Endothelial cell of umbilical vein (primary cell): ENCODE measurements at places on chromosomes 11 and 22.

- DNase-seq = no peak
These were observed 13.6 kb downstream of the PNPLA5 start for GRCh38 chr22:43878079-43878795.

DNA sequence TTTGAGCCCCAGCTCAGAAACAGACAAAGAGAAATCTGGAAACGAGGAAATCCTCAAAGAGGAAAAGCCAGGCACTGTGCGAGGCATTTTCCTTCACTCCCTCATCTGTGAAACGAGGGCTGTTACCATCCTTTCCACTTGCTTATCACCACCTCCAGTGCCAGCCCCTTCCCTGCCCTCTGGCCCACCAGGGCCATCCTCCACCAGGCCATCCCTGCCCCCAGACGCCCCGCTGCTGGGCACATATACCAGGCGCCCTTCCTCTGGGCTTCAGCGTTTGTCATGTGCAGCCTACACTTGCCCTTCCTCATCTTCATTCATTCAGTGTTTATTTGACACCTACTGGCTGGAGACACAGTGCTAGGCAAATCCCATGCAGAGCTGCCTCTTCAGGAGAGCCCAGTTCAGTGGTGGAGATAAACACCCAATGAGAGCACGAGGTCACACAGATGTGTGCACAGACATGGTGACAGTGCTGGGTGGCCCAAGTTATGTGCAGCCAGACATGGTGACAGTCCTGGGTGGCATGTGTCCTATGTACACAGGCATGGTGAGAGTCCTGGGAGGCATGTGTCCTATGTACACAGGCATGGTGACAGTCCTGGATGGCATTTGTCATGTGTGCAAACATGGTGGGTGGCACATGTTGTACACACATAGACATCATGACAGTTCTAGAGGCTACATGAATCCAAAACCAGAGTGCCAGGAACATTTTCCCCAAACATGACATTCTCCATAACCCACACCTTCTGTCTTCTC is 9.7 kb downstream of the SPTBN2 start:
- no peak for DNase-seq

DNA sequence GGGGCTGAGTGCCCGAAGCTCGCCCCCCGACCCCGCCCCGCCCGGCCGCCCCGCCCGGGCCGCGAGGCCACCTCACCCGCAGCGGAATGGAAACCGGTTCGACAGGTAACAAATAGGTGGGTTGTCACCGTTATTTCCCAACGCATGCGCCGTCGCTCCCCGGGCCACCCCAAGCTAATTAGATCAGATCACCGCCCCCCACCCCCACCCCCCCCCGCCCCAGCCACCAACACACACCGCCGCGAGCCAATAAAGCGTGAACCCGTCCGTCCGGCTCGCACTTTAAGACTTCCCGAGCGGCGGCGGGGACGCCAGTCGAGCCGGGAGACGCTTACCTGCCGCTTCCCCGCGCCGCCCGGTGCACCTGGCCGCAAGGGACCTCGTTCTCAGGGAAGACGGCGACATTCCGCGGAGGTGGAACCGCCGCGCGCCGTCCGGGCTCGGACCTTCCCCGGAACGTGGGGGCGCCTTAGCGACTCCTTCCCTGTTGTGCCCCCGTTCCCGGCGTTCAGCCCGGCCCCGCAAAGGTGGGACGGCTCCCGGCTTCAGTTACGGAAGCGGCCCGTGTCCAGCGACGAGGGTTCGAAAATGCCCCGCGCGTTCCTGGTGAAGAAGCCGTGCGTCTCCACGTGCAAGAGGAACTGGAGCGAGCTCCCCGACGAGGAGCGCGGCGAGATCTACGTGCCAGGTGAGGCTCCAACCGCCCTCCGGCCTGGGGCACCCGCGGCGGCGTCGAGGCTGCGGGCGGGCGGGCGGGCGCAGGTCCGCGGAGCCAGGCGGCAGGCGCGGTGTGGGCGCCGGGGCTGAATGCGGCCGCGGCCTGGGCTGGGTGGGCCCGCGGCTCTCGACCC is at the start of gene OVOL1:
TSS of gene OVOL1 (plus strand) at position 278 of the 851 bp plus-strand sequence. CDS start at position 589, 311 bp downstream.
- DNase-seq = no peak

- peak; percentile 60 for DNase-seq
These were observed 705 bp downstream of the CLDN5 start for GRCh38 chr22:19523240-19524169.

DNA sequence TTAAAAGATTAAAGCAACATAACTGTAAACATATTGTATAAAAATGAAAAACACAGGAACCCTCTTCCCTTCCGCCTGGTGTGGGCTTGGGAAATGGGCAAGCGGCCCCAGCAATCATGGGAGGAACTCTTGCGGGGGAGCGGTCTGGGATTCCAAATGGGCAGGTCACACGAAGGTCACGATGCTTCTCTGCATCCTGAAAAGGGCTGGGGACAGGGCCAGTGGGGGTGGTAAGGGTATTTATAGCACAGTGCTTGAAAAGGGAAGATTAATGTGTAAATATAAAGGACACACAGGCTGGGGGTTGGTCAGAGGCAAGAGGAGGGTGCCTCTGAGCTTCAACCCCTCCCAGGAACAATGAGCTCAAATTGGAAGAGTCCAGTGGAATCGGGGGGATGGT is 46.9 kb upstream of the OR4B1 start:
- no peak for DNase-seq

DNA sequence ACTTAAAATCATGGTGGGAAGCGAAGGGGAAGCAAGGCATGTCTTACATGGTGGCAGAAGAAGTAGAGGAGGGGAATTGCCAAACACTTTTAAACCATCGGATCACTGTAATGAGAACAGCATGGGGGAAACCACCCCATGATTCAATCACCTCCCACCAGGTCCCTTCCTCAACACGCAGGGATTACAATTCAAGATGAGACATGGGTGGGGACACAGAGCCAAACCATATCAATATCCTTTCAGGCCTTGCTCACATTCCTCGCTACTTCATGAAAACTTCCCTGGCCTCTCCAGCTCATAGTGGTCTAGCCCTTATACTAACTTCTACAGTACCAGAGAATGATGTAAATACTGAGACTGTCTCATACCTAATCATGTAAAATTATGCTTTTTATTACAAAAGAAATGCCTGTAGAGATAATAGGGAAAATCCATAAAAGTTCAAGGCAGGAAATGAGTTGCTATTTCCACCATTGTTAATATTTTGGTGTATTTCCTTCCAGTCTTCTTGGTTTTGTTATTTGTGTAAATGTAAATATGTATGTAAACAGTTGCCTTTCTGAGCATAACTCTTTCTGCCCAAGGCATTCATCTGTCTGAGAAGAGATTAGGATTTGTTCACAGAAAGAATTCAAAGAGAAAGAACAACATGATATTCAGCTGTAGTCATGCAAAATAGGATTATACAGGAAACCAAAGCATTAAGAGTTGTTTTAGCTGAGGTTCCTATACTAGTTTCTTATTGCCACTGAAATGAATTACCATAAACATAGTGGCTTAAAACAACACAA is 104.3 kb upstream of the LDLRAD3 start:
- no peak for DNase-seq

DNA sequence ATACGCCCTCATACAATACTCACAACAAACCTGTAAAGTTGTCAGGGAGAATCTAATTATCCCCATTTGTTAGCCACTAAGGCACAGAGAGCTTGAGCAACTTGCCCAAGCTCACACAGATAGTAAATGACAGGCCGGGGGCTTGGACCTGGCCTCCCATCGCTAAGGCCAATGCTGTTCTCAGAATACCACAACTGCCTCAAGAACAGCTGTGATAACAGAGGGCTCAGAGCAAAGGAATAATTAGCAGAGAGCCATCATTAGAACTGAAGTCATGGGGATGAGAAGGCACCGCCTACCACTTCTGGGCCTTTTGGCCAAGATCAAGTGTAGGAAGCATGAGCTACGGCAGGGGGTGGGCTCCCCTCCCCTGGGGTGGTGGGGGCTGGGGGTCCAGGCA is 98.6 kb downstream of the FEZ1 start:
- DNase-seq = no peak

- peak; percentile 40 for DNase-seq
These were observed 31.4 kb downstream of the LIMK2 start for GRCh38 chr22:31243339-31244045.

DNA sequence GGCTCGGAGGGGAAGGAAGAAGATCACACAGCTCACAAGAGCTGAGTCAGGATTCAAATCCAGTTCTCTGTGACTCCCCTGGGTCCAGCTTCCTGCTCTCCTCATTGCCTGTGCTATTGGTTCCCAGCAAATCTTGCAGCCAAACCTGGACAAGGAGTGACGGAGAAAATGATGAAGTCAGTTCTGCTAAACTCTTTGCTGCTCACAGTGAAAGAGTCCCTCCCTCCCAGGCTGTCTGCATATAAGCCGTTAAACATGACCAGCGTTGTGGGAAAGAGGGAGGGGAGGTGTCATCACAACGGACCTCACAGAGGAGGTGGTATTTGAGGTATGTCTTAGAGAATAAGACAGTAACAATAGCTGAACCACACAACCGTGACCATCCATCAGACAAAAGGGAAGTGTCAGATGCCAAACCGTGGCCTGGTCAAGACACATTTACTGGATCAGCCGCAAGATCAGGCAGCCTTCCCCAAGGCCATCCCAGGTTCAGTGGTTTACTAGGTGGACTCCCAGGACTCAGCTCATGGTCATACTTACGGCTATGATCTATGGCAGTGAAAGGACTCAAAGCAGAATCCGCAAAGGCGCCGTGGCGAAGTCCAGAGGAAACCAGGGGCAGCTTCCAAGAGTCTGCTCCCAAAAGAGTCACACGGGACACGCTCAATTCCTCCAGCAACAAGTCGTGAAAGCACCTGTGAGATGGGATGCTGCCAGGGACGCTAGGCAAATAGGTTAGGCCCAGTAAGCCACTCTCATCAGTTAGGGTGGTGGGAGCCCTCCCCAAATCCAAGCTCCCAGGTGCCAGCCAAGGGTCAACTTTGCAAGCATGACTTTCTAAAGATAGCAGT is 2.8 kb upstream of the CYTH4 start:
- DNase-seq = no peak

DNA sequence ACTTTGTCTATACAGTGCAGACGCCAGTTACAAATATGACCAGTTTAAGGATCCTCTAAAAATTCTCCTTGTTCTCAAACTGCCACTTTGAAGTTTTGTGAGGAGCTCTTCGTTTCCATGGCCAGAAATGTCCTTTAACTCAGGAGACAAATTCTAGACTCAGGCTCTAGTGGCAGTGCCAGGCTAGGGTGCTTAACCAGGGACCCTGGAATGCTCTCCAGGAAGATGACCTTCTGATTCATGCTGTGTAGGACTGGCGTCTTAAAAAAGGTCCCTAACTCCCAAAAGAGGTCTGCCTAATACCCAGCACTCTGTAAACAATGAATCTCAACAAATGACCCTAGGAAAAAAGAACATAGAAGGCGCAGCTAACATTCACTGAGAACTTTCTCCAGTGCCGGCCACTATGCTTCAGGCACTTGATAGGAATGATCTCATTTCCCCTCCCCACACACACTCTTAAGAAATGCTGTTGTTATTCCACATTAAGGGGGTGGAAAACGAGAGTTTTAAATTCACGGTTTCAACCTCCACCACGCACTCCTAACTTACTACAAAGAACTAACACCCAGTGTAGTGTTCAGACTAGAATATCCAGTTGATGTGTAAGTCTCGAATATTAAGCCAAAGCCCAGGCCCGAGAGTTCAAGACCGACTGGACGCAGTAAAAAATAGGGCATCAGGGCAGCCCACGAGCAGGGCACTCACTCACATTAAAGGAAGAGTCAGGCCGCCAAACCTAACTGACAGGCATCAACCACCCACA is 747 bp downstream of the NXF1 start:
- DNase-seq = peak; percentile 76

GRCh38 chr22:44608597-44609399 is 93.2 kb upstream of the PRR5 start:
- DNase-seq = no peak

DNA sequence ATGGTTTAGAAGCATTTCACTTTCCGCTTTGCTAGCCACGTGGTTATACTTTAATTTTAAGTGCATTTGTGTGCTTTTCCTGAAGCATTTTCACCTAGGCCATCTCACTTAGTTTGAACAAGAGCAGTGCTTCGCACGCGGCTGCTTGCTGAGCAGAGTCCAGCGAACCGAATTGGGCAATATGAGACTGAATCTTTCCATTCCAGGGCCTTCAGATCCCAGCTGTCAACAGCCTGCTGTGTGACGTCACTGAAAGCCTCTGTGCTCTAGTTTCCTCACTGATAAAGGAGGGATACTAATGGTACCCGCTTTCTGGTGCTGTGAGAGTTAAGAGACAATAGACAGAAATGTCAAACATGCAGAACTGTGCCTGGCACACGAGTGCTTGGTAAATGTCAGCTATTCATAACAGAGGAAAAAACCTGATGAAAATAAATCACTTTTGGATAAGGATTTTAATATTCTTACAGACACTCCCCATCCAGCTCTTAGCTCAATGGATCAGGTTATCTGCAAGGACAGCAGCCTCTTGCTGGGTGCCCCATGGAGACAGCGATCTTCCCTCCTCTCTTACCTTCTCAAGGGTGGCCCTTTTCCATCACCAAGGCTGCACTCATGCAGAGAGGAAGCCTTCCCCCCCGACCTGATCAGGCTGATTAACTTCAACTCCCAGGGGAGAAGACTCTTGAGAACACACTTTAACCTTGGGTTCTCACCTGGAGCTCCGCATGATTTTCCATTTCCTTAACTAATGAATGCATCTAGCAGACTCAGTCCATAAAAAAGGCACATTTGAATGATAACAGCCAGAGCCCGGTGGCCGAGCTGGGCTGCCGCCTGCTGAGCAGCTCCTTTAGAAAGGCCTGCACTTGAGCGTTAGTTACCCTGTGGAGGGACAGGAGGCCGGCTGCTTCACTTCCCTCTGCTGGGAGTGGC is 3.5 kb upstream of the GLB1L3 start:
- no peak for DNase-seq

DNA sequence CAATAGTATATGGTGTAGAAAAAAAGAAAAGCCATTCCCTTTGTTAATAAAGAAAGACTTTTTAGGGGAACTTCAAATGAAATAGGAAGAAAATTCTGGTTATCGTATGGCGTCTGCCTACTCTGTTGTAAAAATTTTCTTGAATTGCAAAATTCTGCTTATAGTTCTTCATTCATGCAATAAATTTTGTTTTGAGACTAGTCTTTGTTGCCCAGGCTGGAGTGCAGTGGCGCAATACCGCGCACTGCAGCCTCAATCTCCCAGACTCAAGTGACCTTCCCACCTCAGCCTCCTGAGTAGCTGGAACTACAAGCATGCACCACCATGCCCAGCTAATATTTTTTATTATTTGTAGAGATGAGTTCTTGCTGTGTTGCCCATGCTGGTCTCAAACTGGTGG is 5.8 kb downstream of the DDIAS start:
- DNase-seq = no peak

DNA sequence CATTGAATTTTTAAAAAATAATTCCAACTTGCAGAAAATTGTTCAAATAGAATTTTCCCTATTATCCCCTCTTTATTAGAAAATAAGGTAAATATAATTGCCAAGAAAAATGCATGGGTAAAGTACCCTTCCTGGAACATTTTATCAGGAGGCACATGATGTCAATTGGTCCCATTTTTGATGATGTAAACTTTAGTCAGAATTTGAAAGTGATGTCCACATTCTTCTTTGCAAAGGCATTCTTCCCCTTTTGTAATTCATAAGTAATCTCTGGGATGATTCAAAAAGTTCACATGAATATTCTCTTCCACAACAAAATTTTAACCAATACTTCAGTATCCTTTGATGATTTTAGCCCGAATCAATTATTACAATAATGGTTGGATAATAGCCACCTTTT is 86.9 kb upstream of the ANO3 start:
- no peak for DNase-seq

GRCh38 chr22:21861851-21862250 is 5.6 kb downstream of the MAPK1 start:
- DNase-seq = no peak

GRCh38 chr11:61834278-61835048 is 6.4 kb downstream of the FADS2 start:
- DNase-seq = peak; percentile 88

GRCh38 chr22:33605666-33606065 is 314.6 kb downstream of the LARGE1 start:
- no peak for DNase-seq
